ACHN (cell line): ENCODE measurements at places on chromosomes 5 and 9.
A peak's percentile ranks its signal among the peaks of the same experiment; 100 is the strongest.

GRCh38 chr5:172245703-172246125 is 37.9 kb downstream of the UBTD2 start:
- DNase-seq, result no peak

GRCh38 chr5:177399997-177400868 is at the start of gene PFN3:
Gene PFN3, minus strand, starts transcription at chr5:177400661. Its CDS starts 85 bp downstream, at chr5:177400576.
- no peak for DNase-seq

DNA sequence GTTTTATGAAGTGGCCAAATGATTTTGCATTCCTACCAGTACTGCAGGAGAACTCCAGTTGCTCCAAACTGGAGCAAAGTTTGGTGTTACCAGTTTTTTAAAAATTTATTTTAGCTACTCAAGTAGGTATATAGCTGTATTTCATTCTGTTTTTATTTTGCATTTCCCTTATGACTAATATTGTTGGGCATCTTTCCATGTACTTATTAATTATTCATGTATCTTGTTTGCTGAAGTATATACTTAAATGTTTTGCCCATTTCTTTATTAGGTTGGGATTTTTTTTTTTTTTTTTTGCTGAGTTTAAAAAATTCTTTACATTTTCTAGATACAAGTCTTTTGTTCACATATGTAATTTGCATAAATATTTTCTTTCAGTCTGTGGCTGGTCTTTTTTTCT is 386.6 kb upstream of the DAB2 start:
- DNase-seq, result no peak

DNA sequence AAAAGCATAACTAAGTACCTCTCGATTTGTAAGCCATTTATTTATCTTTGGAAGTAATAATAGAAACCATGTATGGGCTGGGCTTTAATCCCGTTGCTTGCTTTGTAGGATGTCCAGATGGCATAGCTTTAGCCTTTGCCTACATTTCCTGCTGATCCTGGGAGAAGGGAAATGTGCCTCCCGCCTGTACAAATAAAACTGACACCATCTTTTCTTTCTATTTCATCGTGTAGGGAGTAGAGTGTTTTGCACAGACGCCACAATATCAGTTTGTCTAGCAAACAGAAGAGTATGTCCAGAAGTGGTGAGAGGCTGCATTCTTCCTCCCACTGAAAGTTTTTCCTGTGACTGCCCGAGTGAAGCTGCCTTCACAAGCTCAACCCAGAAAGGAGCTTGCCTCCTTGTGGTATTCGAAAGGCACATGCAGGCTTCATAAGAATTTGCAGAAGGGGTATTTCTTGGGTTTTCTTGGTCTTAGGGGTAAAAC is 24.7 kb upstream of the TJP2 start:
- no peak for DNase-seq

GRCh38 chr5:57839025-57839424 is 356.4 kb upstream of the ACTBL2 start:
- no peak for DNase-seq

- DNase-seq, result no peak
Measured at GRCh38 chr5:54180630-54181031, 129.7 kb downstream of the ARL15 start.

DNA sequence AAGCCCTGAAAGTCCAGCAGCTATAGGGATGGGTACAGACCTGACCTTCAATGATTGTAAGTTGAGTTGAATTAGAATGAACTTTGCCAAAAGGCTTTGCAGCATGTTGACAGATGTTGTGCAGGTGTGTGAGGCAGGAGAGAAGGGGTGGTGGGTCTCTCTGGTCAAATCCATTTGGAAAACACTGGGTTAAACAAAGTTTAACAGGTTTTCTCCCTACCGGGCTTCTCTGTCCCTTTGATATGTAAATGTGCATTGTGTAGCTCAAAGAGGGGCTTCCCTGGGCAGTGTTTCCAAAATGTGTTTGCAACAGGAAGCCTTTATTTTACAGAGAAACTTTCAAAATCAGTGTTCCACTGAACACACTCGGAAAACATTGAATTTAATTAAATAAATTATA is 72.1 kb upstream of the BRINP1 start:
- DNase-seq, result no peak

DNA sequence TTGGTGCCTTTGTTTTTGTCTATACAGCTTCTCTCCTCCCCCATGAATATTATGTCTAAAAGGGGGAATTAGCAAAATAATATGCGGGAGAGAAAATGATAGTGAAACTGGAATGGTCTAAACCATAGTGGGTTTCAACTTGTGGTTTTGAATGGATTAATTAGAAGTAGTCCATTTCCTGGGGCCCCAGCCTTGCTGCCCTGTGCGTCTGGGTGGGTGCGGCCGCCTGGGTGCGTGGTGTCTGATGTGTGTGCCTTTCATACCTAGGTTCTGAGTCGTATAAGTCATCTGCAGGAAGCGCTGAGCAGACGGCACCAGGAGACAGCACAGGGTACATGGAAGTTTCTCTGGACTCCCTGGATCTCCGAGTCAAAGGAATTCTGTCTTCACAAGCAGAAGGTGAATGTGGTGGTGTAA is 120.0 kb upstream of the CACNA1B start:
- peak; percentile 2 for DNase-seq

- DNase-seq, result no peak
Measured at GRCh38 chr5:170028124-170028523, 47.8 kb upstream of the INSYN2B start.

DNA sequence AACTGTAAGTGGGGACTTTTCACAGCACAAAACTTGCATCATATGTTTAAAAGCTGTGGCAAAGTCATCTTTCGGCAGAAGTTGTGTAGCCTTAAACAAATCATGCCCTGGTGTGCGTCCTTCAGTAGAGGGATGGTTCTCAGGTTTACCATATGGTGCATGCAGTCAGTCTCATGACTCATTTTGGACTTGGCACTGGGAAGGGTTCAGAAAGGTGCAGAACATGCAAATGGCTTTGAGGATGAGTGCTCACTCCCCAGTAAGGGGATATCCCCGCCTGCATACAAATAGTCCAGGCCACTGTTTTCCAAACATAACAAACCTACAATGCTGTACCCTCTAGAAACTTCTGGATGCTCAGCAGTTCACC is 260.3 kb downstream of the NDUFS4 start:
- DNase-seq, result no peak
